Sigmoid colon (tissue), 7 donors: ENCODE measurements at places on chromosomes 6 and 20. TPM values are rescaled to one million over a fixed set of nuclear protein-coding genes. Genes with fewer than 3 reads are reported as not detected.

GRCh38 chr6:124703541-124703940 lies 258.7 kb upstream of the RNF217 start:
- DNase-seq, result no peak
- no peak overlapping the region for H3K27ac ChIP-seq
- no peaks in the 10 kb centered on the region for H3K36me3 ChIP-seq
- H3K27me3 ChIP-seq, result no peaks in the 10 kb centered on the region
- no peaks in the 10 kb centered on the region for H3K4me1 ChIP-seq
- no peak overlapping the region for H3K4me3 ChIP-seq

- H3K4me3 ChIP-seq, result no peak overlapping the region
- no peaks in the 10 kb centered on the region for H3K36me3 ChIP-seq
- H3K27me3 ChIP-seq, result no peaks in the 10 kb centered on the region
- no peak overlapping the region for H3K27ac ChIP-seq
- DNase-seq, result no peak
These were observed 16.9 kb upstream of the MDFI start for GRCh38 chr6:41621367-41621766.

DDX43 gene
- total RNA-seq, result 1.4 TPM

DNA sequence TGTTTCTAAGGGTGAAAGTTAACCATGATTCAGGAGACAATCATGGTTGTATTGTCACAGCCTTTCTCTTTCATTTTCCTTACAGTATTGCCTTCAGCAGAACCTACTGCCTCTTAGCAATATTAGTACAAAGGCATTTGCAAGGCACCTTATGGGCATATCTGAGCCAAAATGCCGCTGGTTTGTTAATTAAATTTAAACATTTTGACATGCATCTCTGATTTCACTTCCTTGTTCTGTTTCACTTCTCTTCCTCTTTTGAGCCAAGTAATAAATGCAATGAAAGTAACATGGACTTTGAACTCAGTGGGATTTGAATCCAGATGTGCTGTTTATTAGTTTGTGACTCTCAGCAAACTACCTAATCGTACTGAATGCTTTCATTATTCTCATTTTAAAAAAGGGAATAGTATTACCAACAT lies 467.4 kb upstream of the CITED2 start:
- H3K27me3 ChIP-seq, result no peaks in the 10 kb centered on the region
- no peaks in the 10 kb centered on the region for H3K36me3 ChIP-seq
- no peak for DNase-seq
- H3K4me3 ChIP-seq, result no peak overlapping the region
- no peak overlapping the region for H3K27ac ChIP-seq

MYB gene
- 1.4 TPM for total RNA-seq

- no peaks in the 10 kb centered on the region for H3K36me3 ChIP-seq
- H3K4me1 ChIP-seq, result no peaks in the 10 kb centered on the region
- no peaks in the 10 kb centered on the region for H3K27me3 ChIP-seq
- peak overlapping the region; percentile 44 for H3K4me3 ChIP-seq
These were observed 268.0 kb downstream of the TFAP2A start for GRCh38 chr6:10146715-10147451.

DSP gene
- 5.0 TPM for total RNA-seq

GRCh38 chr6:13075141-13075845 lies 253.0 kb downstream of the TBC1D7 start:
- no peaks in the 10 kb centered on the region for H3K36me3 ChIP-seq
- H3K27me3 ChIP-seq, result no peaks in the 10 kb centered on the region
- no peak for DNase-seq
- H3K4me1 ChIP-seq, result no peaks in the 10 kb centered on the region
- no peak overlapping the region for H3K4me3 ChIP-seq

GRCh38 chr6:52241819-52242218 lies 2.5 kb downstream of the IL17F start:
- H3K4me1 ChIP-seq, result no peaks in the 10 kb centered on the region
- no peak overlapping the region for H3K27ac ChIP-seq
- H3K4me3 ChIP-seq, result no peak overlapping the region
- no peak for DNase-seq
- H3K36me3 ChIP-seq, result no peaks in the 10 kb centered on the region
- no peaks in the 10 kb centered on the region for H3K27me3 ChIP-seq

MPC1 gene
- 82.0 TPM for total RNA-seq

- peak overlapping the region; percentile 90 for H3K27ac ChIP-seq
- no peak overlapping the region for H3K4me3 ChIP-seq
- no peaks in the 10 kb centered on the region for H3K36me3 ChIP-seq
- peak; percentile 68 for DNase-seq
- H3K27me3 ChIP-seq, result no peaks in the 10 kb centered on the region
- H3K4me1 ChIP-seq, result peaks cover 40% of the 10 kb centered on the region
These were observed 43.2 kb upstream of the PNRC1 start for GRCh38 chr6:89037141-89037900.

C6orf132 gene
- total RNA-seq, result 0.33 TPM

GRCh38 chr20:19874040-19874727 lies 116.1 kb downstream of the RIN2 start:
- H3K36me3 ChIP-seq, result no peaks in the 10 kb centered on the region
- H3K4me1 ChIP-seq, result peaks cover 15% of the 10 kb centered on the region
- no peak overlapping the region for H3K4me3 ChIP-seq
- no peaks in the 10 kb centered on the region for H3K27me3 ChIP-seq
- DNase-seq, result no peak
- H3K27ac ChIP-seq, result no peak overlapping the region

GRCh38 chr20:55271371-55271770 lies 733.9 kb downstream of the CBLN4 start:
- no peak for DNase-seq
- no peaks in the 10 kb centered on the region for H3K4me1 ChIP-seq
- H3K36me3 ChIP-seq, result no peaks in the 10 kb centered on the region
- H3K27me3 ChIP-seq, result no peaks in the 10 kb centered on the region

DNA sequence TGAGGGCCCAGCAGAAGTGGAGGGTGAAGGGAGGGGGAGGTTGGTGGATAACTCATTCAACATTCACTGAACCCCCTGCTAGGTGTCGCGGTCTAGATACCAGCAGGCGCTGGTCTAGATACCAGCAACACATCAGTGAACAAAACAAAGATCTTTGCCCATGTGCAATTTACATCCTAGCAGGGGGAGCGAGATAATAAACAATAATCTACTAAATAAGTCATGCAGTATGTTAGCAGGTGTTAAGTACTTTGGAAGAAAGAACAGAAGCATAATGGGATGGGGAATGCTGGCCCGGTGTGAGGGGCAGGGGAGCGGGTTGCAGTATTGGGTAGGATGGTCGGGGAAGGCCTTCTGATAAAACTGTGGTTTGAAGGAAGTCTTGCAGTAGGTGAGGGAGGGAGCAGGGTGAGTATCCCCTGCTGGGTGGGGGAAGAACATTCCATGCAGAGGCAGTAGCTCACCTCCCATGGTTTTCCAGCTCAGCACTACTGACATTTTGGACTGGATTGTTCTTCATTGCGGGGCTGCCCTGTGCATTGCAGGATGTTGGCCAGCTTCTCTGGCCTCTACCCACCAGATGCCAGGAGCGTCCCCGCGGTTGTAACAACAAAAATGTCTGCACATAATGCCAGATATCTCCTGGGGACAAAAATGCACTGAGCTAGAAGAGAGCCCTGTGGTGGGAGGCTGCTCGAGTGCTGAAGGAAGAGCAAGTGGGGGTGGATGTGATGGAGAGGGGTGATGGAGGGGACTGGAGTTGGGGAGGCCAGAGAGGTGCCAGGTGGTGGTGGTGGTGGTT lies 117.3 kb downstream of the TOX2 start:
- H3K36me3 ChIP-seq, result no peaks in the 10 kb centered on the region
- no peaks in the 10 kb centered on the region for H3K4me1 ChIP-seq
- H3K27me3 ChIP-seq, result no peaks in the 10 kb centered on the region
- no peak overlapping the region for H3K4me3 ChIP-seq
- DNase-seq, result peak; percentile 36

- DNase-seq, result no peak
- H3K27ac ChIP-seq, result no peak overlapping the region
- H3K4me3 ChIP-seq, result no peak overlapping the region
- no peaks in the 10 kb centered on the region for H3K4me1 ChIP-seq
- H3K27me3 ChIP-seq, result no peaks in the 10 kb centered on the region
These were observed 140.5 kb upstream of the MAP3K4 start for GRCh38 chr6:160851031-160851430.

- no peak overlapping the region for H3K4me3 ChIP-seq
- H3K4me1 ChIP-seq, result no peaks in the 10 kb centered on the region
- no peaks in the 10 kb centered on the region for H3K36me3 ChIP-seq
- DNase-seq, result no peak
- H3K27ac ChIP-seq, result no peak overlapping the region
- H3K27me3 ChIP-seq, result no peaks in the 10 kb centered on the region
These were observed 19.1 kb upstream of the ZDHHC14 start for GRCh38 chr6:157361886-157362285.

TP53RK gene
- total RNA-seq, result 19.6 TPM

LY86 gene
- 2.7 TPM for total RNA-seq

GRCh38 chr6:75230484-75231325 lies 12.9 kb downstream of the COX7A2 start:
- H3K27me3 ChIP-seq, result no peaks in the 10 kb centered on the region
- no peak for DNase-seq
- no peaks in the 10 kb centered on the region for H3K36me3 ChIP-seq
- H3K27ac ChIP-seq, result no peak overlapping the region

IMPG1 gene
- not detected for total RNA-seq
